Inflammatory macrophage treated with lipopolysaccharide for 4 hours (primary cell): ENCODE measurements at places on chromosomes 2 and 18.

- DNase-seq: no peak
Observed at GRCh38 chr2:105864262-105864661, 119.5 kb downstream of the NCK2 start.

DNA sequence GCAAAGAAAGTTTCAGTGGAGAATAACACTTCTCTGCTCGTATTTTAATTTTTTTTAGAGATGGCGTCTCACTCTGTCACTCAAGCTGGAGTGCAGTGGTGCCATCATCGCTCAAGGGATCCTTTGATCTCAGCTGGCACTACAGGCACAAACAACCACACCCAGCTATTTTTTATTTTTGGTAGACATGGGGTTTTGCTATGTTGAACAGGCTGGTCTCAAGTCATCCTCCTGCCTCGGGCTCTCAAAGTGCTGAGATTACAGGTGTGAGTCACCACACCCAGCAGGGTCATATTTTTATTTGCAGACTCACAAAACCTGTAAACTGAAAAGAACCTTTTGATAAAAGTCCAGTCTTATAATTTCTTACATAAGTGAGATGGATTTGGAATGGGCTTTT, 2.6 kb downstream of the TRAK2 start:
- DNase-seq: no peak

GRCh38 chr2:9222893-9223287, 16.3 kb downstream of the ASAP2 start:
- DNase-seq: no peak

DNA sequence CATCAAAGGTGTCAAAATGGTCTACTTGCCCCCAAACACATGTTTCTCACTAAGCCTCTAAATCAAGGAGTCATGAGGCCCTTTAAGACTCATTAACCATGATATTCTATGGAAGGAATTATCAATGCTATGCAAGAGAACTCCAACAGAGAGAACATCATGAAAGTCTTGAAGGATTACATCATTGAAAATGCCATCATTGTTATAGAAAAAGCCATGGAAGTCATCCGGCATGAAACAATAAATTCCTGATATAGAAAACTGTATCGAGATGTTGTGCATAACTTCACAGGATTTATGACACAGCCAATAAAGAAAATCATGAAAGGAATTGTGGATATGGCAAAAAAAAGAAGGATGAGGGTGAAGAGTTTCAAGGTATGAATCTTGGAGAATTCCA, 1363.6 kb upstream of the CDH2 start:
- DNase-seq: no peak

GRCh38 chr2:235921508-235922191, 246.5 kb downstream of the GBX2 start:
- no peak for DNase-seq

DNA sequence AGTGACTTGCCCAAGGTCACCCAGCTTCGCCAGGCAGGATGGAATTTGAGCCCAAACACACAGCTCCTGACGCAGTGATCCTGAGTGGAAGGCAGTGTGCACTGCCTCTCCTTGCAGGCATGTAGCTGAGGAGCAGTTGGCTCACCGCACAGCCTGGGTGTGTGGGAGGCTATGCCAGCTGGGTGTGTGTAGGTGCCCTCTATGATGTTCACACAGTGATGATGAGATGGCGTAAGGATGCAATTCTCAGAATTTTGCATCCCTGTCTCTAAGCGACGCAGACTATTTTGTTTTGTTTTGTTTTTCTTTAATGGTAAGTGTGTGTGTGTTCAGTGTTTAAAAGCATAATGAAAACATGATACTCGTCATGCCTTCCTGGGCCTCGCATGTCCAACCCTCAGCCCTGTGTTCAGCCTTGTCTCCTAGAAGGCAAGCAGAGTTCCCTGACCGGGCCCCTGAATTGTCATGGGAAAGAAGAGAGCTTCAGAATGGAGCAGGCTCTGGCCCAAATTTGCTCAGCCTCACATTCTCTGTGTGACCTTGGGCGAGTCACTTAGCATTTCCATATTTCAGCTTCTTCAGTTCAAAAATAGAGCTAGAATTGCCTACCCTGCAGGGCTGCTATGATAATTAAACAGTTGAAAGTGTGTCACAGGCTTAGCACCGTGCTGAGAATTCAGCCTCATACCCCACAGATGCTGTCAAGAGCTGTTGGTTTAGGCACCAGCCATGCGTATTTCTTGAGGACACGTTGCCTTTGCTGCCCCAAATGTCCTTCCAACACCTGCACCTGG, 603.6 kb upstream of the RAB6C start:
- DNase-seq: no peak

GRCh38 chr2:12293874-12294273, 422.9 kb upstream of the TRIB2 start:
- DNase-seq: peak; percentile 14

DNA sequence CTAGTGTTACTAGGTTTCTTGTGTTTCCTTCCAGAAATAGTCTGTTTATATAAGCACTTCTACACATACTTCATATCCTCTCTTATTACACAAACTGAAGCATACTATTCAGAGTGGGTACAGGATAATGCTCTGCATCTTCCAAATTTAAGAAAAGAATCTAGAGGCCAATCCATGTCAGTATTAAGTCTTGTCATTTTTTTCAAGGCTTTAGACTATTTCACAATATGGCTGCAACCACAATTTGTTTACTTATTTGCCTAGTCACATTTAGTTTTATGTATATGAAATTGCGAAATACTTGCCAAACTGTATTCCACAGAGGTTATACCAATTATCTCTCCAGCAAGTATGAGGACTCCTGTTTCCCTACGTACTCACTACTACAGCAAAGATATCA, 27.9 kb downstream of the IWS1 start:
- peak; percentile 49 for DNase-seq

GRCh38 chr2:142877216-142877838, at the start of gene KYNU:
TSS of gene KYNU (plus strand) at chr2:142877664. CDS start at chr2:142885368, 7,704 bp downstream.
- peak; percentile 92 for DNase-seq

DNA sequence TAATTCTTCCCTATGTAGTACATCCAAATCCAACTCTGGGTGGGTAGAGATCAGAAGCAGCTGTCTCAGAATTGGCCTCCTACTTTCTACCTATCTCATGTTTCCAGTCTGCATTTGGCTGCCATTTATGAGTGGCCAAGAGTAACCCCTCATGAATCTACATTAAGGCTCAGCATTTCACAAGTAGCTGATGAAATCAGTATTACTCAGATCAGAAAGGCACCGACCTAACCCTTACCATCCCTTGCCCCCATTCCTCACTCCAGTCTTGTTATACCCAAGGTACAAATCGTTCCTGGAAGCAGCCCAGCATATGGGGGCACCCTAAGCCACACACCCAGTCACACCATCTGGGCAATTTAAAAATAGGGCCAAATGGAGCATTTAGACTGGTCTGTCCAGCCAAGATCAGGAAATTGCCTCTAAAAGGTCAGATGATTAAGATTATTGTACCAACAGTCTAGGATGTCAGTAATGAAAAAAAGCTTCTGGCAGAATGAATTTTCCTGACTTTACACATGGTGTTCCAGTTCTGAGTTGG, 37.1 kb downstream of the CD28 start:
- DNase-seq: peak; percentile 61

- DNase-seq: no peak
Observed at GRCh38 chr18:34820360-34821065, 110.4 kb downstream of the DTNA start.

DNA sequence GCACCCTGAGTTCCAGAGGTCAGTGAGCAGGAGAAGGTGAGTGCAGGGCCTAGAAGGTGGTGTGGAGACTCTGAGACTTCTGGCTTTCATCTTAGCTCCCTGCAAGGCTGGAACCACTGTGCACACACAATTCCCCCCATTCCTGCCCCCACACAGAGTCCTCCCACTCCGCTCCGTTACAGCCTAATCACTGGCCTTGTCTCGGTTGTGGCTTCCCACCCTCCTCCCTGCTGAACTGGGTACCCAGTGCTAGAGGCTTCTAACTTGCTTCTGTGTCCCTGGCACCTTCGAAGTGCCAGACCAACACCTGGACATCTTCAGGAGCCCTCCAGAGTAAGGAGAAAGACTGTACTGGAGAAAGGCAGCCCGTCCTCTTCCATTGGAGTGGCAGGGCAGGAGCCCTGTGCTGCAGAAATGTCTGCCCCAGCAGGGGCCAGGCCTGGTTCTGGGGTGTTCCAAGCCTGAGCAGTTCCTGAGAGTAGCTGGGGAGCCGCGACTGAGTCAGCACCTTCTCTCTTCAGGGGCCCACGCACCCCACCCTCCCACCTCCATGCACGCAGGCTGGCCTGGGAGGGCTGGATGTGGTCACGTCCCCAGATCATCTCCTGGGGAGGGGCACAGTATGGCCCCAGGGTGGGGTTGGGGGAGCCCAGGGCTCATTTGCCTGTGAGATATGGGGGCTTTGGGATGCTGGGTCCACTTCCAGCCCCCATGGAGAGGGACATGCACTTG, 23.4 kb downstream of the CROCC2 start:
- no peak for DNase-seq

DNA sequence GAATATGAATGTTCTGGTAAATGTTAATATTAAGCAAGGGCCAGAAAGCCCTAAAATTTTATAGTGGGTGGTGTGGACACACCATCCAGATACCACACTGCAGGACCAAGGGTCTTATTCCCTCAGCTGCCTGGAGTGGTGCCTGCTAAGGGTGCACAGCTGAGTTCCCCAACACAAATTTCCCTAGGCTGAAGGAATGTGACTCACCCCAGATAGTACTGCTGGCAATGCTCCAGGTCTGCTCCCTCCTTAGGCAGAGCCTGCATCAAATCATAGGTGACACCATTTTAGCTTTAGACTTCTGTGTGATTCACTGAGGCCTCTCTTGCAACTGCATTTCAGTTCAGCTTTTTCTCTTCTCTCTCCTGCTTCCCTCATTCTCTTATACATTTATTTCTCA, 321.1 kb downstream of the SATB2 start:
- DNase-seq: no peak

DNA sequence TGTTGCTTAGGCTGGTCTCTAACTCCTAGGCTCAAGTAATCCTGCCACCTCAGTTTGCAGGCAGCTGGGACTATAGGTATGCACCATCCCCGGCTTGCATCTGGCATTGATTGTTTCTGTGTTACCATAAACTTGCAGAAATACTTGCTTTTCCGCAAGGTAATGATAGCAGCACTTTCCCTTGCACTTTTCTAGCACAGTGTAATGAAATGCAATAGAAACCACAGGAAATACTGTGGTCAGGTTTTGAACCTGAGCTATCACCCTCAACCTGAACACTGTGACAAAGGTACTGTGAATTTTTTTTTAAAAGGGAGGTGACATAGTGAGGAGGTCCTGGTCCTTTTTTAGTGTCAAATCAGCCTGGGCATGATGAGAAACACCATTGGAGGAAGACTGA, 38.3 kb downstream of the DHRS9 start:
- DNase-seq: no peak

DNA sequence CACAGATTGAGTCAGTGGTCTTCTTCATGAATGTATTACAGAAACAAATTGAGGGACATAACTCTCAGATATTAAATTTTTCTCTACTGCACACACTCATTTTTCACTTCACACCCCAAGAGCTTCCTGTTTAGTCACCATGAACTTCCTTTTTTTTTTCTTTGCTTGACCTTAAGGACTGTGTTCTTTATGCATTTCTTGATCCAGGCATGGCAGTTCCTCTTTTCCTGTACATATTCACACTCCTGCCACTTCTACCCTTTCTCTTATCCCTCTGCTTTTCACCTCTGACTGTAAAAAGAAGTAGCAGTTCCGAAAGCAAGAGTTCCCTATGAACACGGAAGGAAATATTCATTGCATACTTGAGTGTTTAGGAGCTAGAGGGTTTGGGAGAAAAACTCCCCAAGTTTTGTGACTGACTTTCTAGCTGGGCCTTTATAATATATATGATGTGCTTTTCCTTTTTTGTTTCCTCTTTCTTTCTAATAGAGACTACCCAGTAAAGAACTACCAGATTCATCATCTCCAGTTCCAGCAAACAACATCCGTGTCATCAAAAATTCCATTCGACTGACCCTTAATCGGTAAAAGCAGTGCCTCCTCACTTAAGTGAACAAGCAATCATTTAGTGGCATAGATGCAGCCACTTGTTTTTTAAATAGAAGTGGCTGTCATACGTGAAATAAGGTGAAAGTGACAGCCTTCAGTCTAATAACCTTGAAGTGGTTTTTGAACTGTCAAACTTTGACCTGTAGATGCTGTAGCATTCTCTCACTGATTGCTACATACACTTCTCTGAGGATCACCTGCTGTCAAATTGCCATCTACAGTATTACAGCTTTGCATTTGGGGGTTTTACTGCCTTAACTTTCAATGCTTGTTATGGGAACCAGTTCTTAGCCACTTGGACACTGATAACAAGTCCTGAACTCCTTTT, 40.8 kb downstream of the PAPOLG start:
- peak; percentile 93 for DNase-seq

DNA sequence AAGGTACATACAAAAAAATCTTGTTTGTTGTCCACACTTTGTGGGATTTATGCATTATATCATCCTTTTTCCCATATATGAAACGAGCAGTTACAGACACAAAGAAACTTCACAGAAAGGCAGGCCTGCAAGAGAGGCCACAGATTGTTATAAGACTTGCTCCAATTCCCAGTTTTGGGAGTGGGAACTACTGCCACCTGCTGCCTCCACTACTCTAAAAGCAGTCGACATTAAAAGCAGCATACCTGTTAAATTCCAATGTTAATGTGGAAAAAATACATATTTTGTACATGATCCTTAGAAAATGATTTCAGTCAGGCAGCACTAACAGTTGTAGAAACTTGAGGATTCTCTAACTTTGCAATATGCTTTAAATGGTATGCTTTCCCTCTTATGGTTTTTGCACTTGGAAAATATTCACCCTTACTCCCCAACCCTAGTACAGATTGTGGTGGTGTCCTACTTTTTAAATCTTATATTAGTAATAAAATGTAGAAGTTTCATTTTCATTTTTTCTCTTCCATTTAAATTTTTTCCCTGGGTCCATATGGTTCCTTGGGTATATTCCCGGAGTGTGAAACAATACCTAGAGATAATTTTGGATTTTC, 37.9 kb downstream of the SLC38A11 start:
- no peak for DNase-seq

GRCh38 chr2:85790499-85791188, 36.9 kb downstream of the ATOH8 start:
- DNase-seq: peak; percentile 75

- no peak for DNase-seq
Observed at GRCh38 chr2:95308426-95308990, 11.4 kb downstream of the KCNIP3 start.

- DNase-seq: no peak
Observed at GRCh38 chr2:54677476-54678265, 45.8 kb upstream of the EML6 start.

- no peak for DNase-seq
Observed at GRCh38 chr2:176135035-176135440, 5.5 kb downstream of the HOXD8 start.

GRCh38 chr2:63163161-63163820, 112.7 kb downstream of the OTX1 start:
- no peak for DNase-seq

- DNase-seq: peak; percentile 45
Observed at GRCh38 chr18:49858309-49859020, 45.1 kb upstream of the ACAA2 start.

DNA sequence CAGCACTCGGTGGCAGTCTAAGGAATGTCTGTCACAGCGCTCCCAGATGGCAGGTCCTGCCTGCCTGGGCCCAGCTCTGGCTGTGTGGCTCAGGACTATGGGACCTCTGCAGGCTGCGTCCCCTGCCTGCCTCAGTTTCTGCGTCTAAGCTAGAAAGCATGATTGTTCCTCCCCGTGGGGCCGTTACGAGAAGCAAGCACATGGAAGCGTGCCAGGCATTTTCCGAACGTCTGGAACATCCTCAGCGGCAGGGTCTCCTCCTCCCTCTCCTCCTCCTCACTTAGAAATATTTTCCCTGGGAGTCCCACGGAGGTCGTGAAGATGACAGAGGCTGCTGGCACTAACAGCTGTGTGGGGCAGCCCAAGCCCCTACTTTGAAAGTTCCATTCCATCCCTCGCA, 43.3 kb downstream of the LRRFIP1 start:
- no peak for DNase-seq

GRCh38 chr2:102149644-102150455, 7.3 kb downstream of the IL1R1 start:
- no peak for DNase-seq
